ENCODE measurements at places on chromosomes 12 and 14.

DNA sequence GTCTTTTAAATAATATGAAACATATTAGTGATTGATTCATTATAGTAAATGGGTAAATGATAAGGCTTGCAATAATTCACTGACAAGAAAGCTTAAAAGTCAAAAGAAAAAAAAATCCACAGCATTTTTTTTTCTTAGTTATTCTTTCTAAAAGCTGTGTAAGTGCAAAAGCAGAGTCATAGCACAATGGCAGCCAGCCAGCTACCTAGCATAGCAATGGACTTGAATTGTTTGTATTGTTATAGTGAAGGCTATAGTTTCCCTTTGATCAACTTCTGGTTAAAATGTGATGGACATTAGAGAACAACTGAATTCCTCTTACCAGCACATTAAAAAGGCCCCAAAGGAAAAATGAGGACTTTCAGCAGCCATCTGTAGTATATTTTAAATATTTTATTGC is 232.1 kb downstream of the NAV3 start:
- DNase-seq: no peak

GRCh38 chr14:98138666-98139065 is 1133.3 kb downstream of the BCL11B start:
- DNase-seq: peak; percentile 46

DNA sequence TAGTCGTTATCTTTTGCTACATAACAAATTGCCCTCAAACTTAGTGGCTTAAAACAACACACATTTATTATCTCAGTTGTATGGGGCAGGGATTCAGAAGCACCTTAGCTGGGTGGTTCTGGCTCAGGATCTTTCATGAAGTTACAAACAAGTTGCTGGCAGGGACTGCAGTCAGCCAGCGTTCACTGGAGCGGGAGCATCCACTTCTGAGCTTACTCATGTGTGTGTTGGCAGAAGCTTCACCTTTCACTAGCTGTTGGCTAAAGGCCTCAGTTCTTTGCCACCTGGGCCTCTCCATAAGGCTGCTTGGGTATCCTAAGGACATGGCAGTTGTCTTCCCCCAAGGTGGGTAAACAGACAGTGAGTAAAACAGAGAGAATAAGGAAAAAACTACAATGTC is 365.7 kb downstream of the RPS29 start:
- DNase-seq: no peak

- no peak for DNase-seq
These were observed 272.8 kb downstream of the LRIG3 start for GRCh38 chr12:58647495-58647894.

GRCh38 chr12:105204916-105205315 is 31.1 kb downstream of the APPL2 start:
- DNase-seq: no peak

DNA sequence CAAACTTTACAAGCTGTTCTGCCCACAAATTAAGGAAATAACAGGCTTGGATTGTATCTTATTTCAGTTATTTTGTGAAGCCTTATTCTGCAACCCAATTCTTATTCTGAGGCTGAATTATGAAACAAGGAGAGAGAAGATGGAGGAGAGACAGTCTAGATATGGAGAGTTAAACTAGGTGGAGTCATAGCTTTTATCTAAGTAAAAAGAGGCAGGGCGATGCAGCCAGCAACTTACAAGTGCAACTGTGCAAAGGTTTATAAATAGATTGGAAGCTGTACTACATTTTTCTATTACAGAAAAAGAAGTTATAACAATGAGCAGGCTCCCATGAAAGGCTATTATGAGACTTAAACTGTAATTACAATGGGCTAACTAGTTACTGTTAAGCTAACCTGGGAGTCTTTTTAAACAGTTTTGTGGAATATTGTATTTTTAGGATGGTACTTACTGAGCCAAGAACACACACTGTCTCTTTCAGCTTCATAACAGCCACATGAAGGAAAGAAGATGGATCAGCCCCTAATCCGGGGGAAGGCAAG is 22.4 kb downstream of the NID2 start:
- DNase-seq: no peak

GRCh38 chr14:24195186-24196070 is at the start of gene TM9SF1:
Gene TM9SF1 (minus strand): TSS chr14:24195441. CDS start chr14:24195019, 422 bp downstream.
- DNase-seq: peak; percentile 74

DNA sequence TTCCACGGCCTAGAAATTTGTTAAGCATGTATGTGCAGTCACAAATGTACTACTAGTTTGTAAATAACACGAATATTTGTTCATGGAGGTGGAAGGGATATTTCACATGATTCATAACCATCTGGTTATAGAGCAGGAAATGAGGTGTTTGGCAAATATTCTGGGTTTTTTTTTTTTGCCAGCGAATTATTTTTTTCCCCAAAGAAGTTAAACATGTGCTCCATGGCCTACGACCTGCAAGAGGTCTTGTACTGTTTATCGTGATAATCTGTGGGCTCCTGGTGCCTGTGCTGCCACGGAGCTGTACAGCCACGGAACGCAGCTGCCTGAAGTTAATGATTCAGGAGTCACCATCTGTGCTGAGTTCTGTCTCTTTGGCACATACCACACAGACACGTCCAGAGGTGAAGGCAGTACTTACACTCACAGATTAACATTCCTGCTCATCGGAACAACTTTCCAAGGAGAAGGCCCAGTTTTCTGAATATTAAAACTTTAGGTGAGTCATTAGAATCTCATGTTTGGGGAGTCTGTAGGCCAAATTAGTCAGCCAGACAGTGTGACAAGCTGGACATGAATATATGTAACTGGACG is 156.3 kb downstream of the TMX1 start:
- DNase-seq: no peak

DNA sequence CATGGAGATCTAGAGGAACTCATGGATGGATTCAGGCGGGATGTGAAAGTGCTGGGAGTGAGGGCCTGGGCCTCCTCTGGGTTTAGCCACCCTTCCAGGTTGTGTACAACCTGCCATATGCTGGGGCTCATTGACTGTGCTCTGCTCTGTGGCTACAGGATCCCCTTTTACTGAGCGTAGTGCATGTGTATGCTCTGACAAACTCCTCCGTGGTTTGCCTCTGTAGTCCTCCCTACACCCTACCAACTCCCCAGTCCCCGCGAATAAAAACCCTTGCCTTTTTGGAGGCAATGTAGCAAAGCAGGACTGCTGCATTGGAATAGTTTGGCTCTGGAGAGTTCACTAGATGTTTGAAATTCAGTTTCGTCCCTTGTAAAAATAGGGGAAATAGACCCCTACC is 17.4 kb downstream of the JDP2 start:
- no peak for DNase-seq

GRCh38 chr12:66688846-66689439 is 10.1 kb upstream of the GRIP1 start:
- no peak for DNase-seq

DNA sequence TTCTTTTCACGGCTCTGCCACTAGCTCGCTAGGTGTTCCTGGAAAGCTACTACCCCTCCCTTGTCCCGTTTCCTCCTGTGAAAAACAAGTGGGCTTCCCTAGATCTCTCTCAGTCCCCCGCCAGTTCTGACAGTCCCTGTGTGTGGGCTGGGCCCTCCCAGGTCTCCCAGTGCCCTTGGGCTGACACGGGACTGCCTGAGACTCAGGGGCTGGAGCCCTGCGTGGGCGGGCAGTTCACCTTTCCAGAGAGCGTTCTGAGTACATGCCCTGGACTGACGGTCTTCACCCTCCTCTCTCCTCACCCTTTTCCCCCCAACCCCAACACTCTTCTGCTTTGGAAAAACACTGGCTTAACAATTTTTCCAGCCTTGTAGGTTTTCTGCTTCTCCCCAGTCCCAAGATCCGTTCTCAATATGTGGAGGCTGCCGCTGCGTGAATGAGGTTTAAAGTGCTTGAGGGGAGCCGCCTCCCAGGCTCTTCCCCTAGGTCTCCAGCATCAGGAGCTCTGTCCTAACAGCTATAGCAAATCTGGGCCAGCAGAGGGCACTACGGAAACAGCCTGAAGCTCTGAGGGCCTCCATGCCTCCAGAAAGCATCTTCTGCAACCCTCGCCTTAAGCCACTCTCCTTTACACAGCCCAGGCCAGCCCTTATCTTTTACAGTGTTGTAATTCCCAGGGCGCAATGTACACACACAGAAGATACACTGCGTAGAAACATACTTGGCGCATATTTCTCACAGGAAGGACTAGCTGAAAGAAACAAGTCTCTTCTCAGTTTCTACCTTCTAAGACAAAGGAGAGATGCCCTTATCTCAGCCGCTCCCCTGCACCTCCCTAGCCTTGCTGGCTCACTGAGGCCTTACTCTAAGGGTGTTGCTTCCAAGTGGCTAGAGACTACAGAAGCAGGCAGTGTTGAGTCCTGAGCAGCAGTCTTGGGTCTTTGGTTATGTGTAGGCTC is 10.4 kb upstream of the DCD start:
- DNase-seq: no peak

DNA sequence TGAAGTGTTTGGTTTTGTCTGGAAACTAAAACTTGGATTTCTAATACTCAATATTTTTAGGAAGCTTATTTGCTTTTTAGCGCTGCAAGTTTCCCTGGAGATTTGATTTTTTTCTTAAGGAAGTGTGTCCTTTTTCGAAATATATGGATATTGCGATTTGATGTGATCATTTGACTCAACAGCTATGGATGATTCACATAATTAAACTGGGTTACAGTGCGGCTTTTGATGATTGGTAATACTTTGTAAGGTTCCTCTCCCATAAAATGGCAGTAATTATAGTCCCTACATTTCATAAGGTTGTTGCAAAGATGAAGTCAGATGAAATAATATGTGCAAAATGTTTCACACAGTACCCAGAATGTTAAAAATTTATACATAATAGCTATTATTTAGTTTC is 13.1 kb downstream of the LDHB start:
- DNase-seq: no peak

DNA sequence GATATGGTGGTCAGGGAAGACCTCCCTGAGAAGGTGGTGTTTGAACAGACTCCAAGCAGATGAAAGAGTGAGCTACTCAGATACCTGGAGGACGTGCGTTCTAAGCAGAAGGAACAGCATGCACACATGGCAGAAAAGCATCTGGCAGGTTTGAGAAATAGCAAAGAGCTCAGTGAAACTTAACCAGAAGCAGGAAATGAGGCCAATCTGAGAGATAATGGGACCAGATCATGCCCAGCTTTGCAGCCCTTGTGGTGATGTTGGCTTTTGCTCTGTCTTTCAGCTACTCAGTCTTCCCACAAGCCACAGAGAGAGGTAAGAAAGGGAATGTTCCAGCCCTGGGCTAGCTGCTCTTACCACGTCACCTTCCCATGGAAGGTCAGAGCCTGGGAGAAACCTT is 176.3 kb upstream of the GSC start:
- DNase-seq: no peak

DNA sequence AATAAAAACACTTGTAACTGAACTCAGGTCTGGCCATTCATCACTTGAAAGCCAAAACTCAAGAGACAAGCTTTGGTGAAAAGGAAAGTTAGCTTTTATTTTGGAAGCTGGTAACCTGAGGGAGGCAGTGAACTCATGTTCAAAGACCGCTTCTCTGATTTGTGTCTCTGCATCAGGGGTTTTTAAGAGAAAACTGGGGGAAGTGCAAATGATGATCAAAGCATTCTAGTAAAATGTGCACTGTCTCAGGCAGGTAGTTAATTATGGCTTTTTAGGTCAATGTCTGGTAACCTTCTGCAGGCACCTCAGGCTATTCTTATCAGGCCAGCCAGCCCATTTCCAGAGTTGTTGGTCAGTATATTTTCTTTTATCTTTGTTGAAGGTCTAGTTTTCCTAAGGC is 162.2 kb downstream of the SYT10 start:
- DNase-seq: no peak

DNA sequence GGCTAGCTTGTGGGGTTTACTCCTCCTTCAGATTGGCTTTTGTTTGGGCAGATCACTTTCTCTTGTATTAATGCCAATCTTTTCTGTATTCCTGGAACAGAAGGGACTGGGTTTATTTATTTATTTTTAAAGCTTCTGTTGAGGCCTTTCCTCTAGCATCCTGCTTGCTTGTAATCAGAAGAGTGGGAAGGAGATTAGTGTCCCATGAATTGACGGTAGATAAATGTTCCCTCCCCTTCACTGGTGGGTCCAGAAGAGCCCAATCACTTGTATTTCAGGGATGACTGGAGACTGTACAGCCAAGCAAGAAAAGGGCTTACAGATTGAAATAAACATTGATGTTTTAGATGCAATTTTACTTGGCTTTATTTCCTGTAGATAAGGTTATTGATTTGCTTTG is 71.0 kb downstream of the LIN52 start:
- DNase-seq: no peak

- DNase-seq: no peak
These were observed 244.2 kb upstream of the OR4E1 start for GRCh38 chr14:21917699-21918436.

DNA sequence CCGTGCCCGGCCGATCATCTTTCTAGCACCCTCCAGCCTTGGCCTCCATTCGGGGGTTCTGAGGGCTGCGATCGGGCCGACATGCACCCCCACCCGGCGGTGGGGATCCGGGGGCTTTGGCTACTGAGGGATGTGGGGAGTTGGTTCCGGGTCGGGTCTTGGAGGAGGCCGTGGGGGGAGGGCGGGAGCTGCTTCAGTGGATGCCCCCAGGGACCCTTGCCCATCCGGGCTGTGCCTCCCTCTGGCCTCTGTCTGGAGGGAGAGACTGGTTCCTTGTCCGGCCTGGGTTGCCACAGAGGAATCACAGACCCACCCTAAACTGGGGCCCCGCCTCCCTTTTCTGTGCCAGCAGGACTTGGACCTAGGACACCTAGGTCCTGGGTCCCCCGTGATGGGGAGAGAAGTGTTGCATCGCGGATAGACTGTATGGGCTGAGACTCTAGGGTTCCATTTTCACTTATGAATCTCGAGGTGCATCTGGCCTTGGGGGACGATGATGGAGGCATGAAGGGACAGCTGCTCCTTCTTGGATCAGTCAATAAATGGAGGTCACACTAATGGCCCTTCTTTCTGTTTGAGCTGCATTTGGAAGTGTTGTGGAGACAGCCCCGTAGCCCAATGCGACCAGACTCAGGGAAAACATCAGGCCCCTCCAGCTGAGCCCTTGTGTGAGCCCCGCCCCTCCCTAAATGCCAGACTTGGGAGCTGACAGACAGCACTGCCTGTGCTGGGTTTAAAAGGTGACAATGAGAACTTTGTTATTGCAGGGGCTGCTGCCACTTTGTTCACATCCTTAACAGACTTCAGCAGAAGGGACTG is 577 bp downstream of the DTX3 start:
- no peak for DNase-seq

DNA sequence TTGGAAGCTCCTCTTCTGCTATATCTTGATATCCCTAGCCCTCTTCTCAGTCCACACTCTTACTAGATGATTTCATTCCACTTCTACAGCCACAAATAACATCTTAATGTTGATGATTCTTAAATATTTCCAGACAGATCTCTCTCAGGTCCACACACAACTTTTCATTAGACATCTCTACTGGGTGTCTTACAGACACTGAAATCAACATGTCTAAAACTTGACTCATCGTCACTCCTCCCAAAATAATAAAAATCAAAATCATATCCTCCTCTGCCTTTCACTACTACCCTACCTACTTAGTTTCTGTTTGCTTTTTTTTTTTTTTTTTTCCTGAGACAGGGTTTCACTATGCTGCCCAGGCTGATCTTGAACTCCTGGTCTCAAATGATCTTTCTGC is 11.9 kb downstream of the PRDM4 start:
- DNase-seq: no peak

- no peak for DNase-seq
These were observed 43.4 kb upstream of the LIMA1 start for GRCh38 chr12:50326590-50327284.

All from stimulated activated CD8-positive, alpha-beta memory T cell treated with anti-CD3 and anti-CD28 coated beads, Interleukin-7, amount 100 ng/mL, for 1 hour (primary cell).